CD14-positive monocyte (primary cell): ENCODE measurements at places on chromosomes 4 and X. TPM values are rescaled to one million over a fixed set of nuclear protein-coding genes. Genes with fewer than 3 reads are reported as not detected.

Gene SPANXA2
- not detected for polyA plus RNA-seq

GRCh38 chr4:86256086-86256485 lies 103.8 kb downstream of the MAPK10 start:
- DNase-seq = no peak

Gene CLDN22
- not detected for polyA plus RNA-seq

DNA sequence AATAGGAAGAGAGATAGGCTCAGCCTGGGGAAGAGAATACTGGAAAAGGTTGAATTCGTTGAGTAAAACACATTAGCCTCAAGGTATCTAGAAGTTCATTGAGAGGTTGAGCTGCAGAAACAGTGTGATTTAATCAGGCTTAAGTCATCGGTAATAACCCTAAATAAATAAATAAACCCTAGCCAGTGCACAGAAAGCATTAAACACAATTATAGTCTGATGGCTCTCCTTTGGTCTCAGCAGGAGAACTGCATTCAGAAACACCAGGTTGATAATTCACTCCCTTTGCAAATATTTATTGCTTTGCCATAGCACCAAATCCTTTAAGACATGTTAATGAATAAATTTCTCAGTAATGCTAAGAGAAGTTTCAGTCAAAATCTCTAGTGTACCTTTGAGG lies 9.6 kb downstream of the DCX start:
- no peak for DNase-seq

DNA sequence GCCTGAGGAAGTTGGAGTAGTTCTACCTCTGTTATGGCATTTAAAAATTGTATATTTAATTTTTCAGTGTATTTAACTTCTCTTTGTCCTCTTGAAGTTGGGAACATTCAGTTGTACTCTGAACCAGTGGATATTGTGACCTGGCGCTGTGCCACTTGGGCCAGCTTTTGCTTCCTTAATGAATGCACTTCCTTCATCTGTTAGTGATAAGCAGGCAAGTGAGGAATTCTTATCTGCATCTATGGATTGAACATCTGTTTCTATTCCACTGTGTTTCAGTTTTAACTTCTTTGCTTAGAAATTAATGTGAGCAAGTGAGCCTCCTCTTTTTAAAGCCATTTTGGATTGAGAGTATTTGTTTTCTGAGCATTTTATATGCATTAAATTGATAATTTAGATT lies 128.3 kb downstream of the UCHL1 start:
- DNase-seq = no peak

GRCh38 chr4:105989485-105990242 lies 94.4 kb downstream of the NPNT start:
- DNase-seq = no peak

DNA sequence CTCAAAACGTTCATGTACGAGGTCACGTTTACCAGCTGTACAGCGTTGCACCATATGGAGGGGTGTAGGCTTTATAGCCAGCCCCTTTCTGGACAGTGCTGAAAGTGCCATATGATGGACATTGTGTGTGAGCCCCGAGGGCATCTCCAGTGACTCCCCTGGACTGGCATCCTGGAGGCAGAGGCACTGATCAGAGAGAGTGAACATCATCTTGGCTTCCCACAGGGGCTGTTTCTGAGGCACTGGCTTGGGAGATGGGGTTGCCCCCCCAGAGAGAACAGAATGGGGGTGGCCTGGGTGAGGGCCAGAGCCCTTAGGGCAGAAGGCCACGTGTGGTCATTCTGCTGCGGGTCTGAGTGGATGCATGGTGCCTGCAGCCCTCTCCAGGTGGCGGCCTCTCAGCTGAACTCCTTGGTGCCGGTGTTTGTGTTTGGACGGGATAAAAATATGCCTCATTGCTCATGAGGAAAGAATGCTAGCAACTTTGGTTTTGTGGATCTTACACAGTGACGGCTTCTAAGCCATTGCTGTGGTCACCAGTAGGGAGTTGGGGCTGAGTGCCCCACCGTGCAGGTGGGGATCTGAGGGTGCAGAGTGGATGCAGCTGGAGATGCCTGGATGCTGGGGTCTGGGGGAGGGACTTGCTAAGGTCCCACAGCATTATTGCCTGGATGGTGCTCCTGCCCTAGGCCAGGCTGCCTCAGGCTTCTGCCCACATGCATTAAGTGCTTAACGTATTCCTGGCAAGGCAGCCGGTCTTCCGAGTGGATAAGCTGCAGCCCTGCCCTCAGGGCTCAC lies 3.4 kb downstream of the WFS1 start:
- no peak for DNase-seq

DNA sequence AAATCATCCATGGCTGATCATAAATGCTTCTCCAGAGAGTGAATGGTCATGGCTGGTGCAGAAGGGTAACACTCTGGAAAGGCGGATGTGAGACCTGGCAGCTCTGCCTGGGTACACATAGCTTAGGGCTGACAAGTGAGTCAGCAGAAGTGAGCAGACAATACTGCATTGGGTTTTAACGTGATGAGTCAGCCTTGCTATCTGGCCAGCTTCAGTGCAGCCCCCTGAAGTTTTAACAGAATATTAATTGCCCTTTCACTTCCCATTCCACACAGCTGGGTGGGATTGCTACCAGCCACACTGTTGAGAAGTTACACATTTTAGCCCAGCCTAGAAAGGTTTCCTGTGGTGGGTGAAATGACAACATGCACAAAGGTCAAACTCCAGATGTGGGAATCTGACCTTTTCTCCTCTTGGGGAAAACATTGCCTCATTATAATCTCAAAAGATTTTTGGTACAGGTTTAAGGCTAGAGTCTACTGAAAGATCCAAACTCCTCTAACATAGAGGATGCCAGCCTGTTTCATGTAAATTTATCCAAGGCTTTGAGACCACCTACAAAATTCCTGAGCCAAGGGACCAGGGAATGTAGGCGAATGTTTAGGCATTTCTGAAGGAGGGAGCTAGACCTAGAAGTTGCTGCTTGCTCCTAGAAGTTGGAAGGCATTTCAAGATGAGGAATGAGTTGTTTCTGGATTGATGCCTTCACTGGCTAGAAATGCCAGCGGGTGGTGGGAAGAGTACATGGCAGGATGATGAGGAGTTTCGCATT lies 230.3 kb upstream of the PGRMC2 start:
- DNase-seq = peak; percentile 9

- peak; percentile 61 for DNase-seq
These were observed 37.9 kb downstream of the RELL1 start for GRCh38 chr4:37648084-37648817.

DNA sequence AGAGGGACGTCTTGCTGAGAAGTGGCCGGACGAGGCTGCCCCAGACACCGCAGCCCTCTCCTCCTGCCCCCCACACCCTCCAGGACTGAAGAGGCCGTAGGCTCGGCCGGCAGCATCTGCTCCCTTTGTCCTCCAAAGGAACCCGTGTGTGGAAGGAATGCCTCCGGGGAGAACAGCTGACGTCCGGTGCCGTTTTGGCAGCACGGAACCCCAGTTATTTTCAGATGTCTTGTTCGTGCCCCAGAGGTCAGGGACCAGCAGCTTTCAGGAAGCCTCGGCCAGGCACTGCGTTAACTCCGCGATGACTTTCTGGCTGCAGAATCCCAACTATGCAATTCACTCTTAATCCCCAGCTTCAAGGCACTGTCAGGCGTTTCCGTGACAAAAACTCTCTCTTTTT lies 10.9 kb upstream of the PPP2R3B start:
- no peak for DNase-seq
